HuH-7 (cell line): ENCODE measurements at places on chromosomes 7 and 10.

DNA sequence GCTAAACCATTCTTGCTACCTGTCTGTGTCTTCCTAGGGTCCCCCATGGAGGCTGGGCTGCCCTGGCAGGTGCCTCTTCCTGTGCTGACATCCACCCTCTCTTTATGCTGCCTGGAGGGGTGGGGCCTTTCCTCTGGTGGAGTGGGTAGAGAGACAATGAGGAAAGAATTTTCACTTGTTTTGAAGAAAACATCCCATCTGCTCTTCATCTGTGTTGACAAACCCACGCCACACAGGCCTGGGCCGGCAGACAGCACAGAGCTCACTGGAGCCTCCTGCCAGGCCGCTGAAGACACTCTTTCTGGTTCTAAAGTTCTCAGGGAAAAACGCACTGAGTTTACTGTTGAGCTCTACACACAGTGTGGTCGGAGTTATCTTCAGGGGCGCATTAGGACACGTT is 328.2 kb downstream of the GLRX3 start:
- no peak for DNase-seq

DNA sequence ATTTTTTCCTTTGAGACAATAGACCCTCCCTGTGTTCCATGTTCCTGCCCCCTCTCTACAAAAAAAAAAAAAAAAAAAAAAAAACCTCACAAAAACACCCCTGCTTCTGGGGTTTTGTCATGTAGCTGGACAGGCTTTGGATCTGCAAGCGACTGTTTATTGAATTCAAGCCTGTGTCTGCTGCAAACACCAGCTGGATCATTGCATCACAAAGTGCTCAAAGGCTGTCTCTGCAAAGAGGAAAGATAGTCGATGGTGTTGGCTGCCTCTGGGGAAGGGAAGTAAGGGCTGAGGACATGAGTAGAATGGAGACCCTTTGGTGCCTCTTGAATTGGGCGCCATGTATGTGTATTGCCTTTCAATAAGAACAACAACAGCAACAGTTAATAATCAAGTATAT is 471.2 kb downstream of the PLXNA4 start:
- DNase-seq, result no peak

DNA sequence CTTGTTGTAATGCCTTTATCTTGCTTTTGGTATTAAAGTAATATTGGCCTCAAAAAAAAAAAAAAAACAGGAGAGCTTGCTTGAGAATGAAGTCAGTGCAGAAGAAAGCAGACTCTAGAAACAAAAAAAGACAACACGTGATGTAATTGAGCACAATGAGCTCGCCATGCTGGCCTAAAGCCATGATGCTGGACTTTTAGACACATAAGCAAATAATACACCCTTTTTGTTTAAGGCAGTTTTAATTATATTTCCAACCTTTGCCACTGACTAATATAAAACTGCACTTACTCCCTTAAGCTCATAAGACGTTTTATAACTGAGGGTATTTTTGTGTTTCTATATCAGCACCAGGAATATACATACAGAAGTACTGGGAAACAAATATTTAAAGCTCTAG is 798.3 kb downstream of the KCNMA1 start:
- DNase-seq, result no peak

- DNase-seq, result no peak
These were observed 385.7 kb downstream of the PHTF2 start for GRCh38 chr7:78184299-78184698.

- DNase-seq, result no peak
These were observed 6.2 kb upstream of the OTUD1 start for GRCh38 chr10:23432639-23433038.

DNA sequence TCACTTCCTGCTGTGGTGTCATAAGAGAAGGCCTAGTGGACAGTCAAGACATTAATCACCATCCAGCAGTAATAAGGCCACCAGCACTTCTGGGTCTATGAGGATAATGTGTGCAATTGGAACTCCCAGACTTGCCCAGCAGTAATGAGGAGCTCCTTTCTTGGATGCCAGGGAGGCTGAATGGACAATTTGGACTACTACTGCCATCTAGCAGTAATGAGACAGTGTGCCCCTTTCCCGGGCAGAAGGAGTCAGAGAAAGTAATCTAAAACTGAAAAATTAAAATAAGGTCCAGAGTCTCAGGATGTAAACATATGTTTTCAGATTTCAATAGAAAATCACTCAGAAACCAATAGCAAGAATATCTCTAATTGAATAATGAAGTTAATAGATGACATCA is 400.4 kb downstream of the CDC14C start:
- DNase-seq, result no peak

GRCh38 chr7:90759710-90760109 is 163.6 kb downstream of the CDK14 start:
- no peak for DNase-seq

- DNase-seq, result no peak
These were observed 35.2 kb downstream of the ATXN7L1 start for GRCh38 chr7:105840981-105841749.

- no peak for DNase-seq
These were observed 125.2 kb downstream of the DOCK4 start for GRCh38 chr7:112080978-112081377.

DNA sequence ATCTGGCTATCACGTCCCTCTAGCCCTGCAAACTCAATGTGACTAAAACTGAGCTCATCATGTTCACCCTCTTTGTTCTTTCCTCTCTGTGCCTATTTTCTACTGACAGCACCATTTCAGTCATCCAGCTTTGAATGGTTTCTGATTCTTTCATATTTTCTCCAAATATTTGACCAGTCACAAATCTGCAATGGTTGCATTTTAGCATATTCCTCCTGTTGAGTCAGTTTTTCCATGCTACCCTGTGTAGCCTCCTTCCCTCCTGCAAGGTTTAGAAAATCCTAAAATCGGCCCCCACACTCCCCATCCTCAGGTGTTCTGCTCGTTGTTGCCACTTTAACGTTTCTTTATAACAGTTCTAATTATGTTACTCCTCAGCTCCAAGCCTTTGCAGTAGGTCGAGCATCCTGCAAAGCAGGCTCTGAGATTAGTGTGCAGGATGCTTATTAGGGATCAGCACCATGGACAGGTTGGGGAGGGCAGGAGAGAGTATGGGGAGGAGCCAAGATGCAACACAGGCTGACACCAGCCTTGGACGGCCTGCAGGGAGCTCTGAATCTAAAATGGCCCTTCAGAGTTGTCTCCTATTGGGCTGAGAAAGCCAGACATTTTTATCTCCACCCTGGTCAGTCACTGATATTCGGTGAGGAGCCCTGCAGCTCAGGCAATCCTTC is 531.0 kb upstream of the COBL start:
- DNase-seq, result no peak

- DNase-seq, result peak; percentile 10
These were observed 575.6 kb downstream of the ARL4A start for GRCh38 chr7:13262929-13263530.

GRCh38 chr7:99666013-99666395 is 13.8 kb downstream of the CYP3A5 start:
- no peak for DNase-seq

GRCh38 chr7:35729061-35729783 is 34.3 kb upstream of the HERPUD2 start:
- DNase-seq, result no peak

DNA sequence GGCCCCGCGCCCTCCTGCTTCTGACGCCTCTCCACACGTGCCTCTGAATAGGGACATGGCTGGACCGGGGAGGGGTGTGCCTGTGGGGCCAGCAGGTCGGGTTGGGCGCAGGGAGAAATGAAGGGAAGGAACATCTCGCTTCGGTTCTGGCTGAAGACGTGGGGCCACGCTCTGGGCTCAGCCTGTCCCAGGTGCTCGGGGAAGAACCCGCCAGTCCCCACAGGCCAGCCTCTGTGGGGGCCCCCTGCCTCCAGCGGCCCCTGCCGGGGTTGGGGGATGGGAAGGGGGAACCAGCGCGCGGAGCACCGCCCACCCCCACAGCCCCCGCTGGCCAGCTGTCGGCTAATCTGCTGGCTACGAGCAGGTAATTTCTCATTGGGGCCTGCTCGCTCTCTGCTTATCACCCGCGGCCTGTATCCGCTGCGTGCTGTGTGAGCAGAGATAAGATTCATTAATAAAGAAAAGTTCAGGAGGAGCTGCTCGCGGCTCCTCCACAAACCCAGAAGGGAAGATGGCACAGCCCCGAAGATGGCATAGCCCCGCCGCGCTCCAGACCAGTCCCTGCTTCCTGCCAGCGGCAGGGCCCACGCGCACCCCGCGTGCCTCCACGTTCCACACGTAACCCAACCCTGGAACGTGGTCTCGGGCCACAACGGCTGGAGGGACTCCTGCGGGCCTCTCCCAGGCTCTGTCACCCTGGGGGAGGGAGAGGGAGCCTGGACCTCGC is 186.2 kb downstream of the ELFN1 start:
- no peak for DNase-seq

DNA sequence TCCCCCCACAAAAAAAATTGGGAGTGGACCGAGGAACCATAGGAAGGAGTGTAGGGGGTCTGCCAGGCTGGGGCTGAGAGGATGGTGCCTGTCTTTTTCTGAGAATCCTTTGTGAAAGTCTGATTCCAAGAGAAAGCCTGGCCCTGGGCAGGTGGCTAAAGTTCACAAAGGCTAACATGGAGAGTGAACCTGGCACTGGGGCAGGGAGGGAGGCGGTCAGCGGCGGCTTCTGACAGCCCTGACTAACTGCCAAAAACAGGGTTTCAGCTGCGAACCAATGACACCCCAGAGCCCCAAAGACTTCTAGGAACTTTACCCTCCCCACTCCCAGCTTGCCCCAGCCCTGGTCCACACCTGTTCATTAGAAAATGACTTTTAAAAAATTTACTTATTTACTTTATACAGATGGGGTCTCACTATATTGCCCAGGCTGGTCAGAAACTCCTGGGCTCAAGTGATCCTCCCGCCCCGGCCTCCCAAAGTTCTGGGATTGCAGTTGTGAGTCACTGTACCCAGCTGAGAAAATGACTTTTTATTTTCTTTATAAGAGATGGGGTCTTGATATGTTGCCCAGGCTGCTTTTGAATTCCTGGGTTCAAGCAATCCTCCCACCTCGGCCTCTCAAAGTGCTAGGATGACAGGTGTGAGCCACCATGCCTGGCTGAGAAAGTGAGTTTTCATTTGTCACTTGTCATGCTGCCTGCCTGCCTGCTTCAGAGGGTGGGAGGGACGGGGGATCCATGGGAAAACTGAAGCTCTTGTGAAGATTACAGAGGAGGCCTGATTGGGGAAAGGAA is 61.0 kb upstream of the DUSP5 start:
- DNase-seq, result no peak

DNA sequence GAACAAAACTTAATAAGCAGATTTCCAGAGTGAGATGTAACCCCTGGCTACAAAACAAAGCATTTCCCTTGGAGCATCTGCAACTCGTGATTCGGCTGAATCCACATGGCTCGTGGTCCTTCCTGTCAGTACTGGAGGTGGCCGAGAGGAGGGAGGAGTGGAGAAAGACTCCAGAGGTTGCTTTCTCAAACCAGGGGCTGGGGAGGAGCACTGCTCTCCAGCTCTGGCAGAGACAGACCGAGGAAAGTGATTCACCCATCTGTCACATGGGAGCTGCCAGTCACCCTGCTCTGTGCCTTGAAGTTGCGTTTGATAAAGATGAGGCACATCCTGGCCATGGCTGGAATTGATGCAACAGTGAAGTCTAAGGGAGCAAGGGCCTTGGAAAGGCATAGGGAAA is 72.7 kb downstream of the COL13A1 start:
- no peak for DNase-seq

DNA sequence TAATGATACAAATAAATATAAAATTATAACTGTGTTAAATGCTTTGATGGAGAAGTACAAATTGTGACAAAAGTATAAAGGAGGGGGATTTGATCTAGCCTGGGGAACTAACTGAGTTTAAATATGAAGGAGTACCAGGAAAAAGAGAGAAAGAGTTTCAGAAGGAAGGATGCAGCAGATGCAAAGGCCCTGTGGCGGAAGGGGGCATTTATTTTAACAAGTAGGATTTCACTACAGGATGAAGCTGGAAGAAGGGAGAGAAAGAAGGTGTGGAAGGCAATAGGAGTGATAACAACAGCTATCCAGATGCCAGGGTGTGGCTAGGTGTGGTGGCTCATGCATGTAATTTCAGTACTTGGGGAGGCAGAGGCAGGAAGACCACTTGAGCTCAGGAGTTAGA is 55.8 kb downstream of the AKR1B1 start:
- no peak for DNase-seq

DNA sequence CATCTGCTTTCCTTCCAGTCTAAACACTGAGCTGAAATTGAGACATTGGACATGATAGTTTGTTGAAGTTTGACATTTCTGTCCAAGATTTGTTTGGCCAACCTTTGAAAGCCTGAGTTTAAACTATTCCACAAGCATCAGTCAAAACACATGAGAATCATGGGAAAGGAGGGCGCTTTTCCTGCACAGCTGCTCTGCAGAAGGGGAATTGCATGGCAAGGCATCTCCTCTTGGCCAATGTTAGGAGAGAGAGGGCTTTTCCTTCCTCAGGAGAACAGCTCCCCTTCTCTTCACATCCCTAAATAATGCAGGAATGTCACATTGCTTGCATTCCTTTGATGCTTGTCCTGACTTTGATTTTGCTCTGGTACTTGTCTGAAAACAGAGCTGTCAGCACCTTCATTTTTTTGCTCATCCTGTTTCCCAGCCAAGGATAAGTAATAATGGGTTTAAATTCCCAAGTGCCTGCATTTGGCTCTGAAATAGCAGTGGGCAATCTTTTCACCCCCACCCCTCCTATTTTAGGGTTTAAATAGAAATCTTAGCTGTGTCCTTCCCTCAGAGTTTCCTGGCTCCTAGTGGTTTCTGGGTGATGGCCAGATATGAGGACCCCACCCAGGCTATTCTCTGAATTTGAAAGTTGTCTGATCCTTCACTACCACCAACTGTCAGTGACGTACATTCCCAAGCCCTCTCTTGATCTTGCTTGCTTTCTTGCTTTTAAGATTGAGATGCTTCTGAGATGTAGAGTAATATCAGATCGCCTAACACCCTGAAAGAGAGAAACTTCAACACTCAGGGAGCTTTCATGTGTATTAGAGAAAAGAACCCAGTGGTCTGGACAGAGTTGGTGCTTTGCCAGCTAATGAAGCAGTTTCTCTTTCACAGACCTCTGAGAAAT is 75.2 kb upstream of the NPVF start:
- DNase-seq, result no peak

DNA sequence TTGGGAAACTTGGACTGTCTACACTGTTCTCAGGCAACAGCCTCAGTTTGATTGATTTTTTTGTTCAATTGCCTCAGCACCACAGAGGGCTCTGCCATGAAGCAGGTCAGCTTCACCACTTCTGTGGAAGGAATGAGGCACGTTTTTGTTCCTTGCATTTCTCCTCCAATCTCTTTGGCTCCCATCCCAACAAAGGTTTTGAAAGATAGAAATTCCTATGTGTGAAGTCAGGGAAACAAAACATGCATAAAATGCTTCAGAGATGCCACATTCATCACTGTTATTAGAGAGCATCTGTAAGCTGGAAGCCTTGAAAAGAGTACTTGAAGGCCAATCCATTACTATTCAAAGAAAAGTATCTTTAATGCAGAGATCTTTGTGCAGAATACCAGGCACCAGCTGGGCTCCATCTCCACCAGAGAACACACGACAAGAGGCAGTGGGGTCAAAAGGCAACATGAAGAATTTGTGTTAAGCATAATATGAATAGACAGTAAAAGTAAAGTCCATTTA is 249.1 kb upstream of the LYZL1 start:
- no peak for DNase-seq

GRCh38 chr10:122954731-122955050 is 664 bp upstream of the C10orf88 start:
- DNase-seq, result no peak
